H9 (cell line): ENCODE measurements at places on chromosomes 2 and 18. TPM values are rescaled to one million over a fixed set of nuclear protein-coding genes. Genes with fewer than 3 reads are reported as not detected.

DNA sequence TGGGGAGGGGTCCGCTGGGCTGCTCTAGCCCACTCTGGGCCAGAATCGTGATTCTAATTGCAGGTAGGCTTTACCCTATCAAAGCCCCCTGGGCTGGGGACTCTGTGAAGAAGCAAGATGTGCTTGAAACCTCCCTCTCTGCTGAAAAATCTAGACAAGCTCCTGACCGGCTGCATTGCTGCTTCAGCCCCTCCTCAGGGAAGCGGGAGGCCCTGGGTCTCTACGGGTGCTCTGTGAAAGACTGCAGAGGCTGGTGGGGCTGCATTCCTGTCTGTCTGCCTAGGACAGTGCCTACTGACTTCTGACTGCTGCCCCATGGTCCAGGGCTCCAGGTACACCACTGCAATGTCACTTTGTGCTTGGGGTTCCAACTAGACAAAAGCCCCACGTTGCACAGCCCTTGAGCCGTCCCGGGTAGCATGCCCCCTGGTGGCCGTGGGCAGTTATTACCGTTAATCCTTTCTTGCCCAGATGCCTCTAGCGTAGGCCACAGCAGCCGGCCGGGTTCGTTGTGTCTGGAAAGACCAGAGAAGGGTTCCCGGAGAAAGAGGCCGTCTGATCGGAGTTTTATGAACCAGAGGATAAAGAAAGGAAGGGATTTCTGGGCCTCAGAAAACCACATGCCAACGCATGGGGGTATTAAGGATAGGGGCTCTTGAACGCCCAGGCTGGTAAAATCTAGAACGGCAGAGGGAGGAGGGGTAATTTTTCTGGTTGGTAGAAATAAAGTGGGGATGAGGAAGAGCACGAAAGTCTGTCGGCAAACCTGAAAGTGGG lies 15.9 kb upstream of the C1QL2 start:
- no peaks in the 10 kb centered on the region for H3K4me1 ChIP-seq
- H3K27me3 ChIP-seq = no peaks in the 10 kb centered on the region; the same call in 1 of the 2 replicates
- H3K36me3 ChIP-seq = no peaks in the 10 kb centered on the region
- peak; percentile 85 for DNase-seq

- DNase-seq = no peak
- H3K4me1 ChIP-seq = no peaks in the 10 kb centered on the region
- H3K27me3 ChIP-seq = no peaks in the 10 kb centered on the region
- H3K36me3 ChIP-seq = peaks cover 54% of the 10 kb centered on the region
Observed at GRCh38 chr2:37263839-37264238, 32.4 kb downstream of the NDUFAF7 start.

- no peaks in the 10 kb centered on the region for H3K36me3 ChIP-seq
- no peak overlapping the region for H3K4me3 ChIP-seq
- no peak overlapping the region for H3K27ac ChIP-seq
Observed at GRCh38 chr18:70693246-70693645, 404.4 kb downstream of the SOCS6 start.

DNA sequence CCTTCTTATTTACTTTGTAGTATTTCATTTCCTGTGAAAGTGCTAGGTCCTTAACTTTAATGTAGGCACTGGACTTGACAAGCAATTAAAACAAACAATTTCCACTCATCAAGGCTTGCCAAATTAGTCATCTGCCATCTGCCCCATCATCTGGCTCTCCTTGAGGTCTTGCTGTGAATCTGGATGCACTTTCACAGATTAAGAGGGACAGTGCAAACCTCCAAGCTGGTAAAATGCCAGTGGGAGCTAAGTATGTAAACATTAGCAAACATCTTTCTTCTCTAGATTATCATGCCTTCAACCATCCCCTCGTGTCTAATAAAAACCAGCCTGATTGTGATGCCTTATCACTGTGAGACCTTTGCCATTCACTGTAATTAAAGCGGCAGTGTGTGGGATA lies 402.9 kb downstream of the ERBB4 start:
- no peaks in the 10 kb centered on the region for H3K4me1 ChIP-seq
- DNase-seq = no peak
- H3K27me3 ChIP-seq = no peaks in the 10 kb centered on the region
- H3K36me3 ChIP-seq = no peaks in the 10 kb centered on the region
- no peak overlapping the region for H3K4me3 ChIP-seq

DNA sequence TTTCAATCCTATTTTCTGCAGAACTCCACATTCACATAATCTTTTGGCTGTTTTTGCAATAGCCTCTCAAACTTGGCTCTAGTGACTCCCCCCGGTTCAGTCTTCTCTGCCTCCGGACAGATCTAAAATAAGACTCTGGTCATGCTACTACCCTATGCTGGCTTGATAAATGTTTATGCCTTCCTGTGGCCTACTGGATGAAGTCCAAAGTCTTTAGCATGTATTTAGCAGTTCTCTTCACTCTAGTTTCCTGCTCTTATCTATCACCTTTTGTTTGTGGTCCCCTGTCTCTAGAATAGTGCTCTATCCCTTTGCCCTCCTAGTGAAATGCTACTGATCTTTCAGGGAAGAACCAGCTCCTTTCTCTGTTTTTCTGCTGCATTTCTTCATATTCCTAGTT lies 14.4 kb downstream of the ADCYAP1 start:
- H3K27me3 ChIP-seq = no peaks in the 10 kb centered on the region
- no peaks in the 10 kb centered on the region for H3K36me3 ChIP-seq
- no peak for DNase-seq
- H3K4me3 ChIP-seq = no peak overlapping the region
- H3K27ac ChIP-seq = no peak overlapping the region

GRCh38 chr2:236982693-236983455 lies 102.8 kb upstream of the COPS8 start:
- no peak overlapping the region for H3K27ac ChIP-seq
- H3K4me3 ChIP-seq = no peak overlapping the region
- H3K27me3 ChIP-seq = no peaks in the 10 kb centered on the region

DNA sequence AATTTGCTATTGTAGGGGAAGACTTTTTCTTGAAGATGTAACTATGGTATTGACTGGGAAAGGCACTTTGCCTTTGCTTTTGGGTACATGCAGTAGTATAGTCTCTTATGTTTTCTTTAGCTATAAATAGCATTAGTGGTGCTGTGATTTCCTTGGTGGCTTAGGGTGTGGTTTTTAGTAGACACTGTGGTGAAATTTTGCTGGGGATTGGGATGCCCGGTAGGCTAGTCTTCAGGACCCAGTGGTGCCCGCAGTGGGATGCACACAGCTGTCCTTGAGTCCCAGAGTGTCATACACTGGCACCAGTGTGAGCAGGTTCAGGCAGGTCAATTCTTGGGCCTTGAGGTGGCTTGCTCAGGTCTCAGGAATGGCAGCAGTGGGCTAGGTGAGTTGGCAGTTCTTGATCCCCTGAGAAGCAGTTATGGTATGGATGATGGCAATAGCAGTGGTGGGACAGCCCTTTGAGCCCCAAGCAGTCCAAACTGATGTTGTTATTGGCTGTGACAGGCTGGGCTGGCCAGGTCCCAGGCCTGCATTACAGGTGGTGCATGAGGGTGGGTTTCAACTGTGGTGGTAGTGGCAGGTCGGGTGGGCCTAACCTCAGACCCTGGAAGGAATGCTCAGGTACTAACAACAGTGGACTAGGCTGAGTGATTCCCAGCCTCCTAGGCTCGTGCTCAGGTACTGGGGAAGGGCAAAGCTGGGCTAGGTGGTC lies 124.3 kb downstream of the XRCC5 start:
- DNase-seq = no peak
- no peaks in the 10 kb centered on the region for H3K27me3 ChIP-seq
- no peak overlapping the region for H3K4me3 ChIP-seq
- peaks cover 7% of the 10 kb centered on the region; the same call in 1 of the 3 replicates for H3K36me3 ChIP-seq

DNA sequence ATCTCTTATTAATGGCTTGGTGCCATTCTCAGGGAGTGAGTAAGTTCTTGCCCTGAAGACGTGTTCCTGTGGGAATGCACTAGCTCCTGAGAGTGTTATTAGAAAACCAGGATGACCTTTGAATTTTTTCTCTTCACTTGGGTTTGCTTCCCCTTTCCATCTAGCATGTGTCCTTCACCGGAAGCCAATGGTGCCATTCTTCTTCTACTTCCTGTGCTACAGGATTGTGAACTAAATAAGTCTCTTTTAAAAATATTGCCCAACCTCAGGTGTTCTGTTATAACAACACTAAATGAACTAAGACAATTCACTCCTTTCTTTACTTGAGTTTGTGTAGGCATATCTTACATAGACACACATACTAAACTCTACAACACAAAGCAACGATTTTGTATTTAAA lies 447.0 kb downstream of the SOX11 start:
- H3K36me3 ChIP-seq = peaks cover 3% of the 10 kb centered on the region
- H3K27ac ChIP-seq = no peak overlapping the region
- H3K4me3 ChIP-seq = no peak overlapping the region
- H3K4me1 ChIP-seq = no peaks in the 10 kb centered on the region
- no peak for DNase-seq

DNA sequence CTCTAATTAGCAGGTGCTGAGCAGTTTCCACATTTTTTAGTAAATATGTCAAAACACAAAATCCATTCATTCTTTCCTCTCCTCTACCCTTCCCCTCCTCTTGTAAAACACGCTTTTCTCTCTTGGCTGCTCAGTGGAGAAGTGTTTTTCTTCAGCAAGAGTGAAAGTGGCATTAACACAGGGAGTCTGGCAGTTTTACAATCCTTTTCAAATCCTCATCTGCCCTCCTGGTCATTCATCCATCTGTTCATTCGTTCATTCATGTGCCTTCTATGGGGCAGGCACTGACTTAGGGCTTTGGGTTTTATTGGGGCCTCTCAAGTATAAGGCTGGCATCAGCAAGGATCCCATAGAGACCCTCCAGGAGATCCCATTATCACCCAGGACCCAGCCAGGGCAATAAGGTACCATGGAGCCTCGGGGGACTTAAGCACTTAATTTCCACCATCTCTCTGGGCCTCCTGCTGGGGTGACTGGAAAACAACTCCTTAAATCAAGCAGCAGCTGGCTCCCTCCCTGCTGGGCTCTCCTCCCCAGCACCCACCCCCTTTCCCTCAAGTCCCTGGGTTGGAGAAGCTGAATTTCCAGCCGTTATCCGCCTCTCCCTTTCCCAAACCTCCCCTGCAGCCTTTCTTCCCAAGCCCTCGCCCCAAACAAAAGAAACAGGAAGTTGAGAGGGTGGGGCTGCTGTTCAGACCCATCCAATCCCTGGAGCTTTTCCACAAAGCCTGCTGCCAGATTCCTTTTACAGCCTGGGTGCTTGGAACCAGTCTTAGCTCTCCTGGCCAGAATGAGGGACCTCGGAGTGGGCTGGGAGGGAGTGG lies 32.6 kb downstream of the MARCHF4 start:
- H3K27me3 ChIP-seq = no peaks in the 10 kb centered on the region
- DNase-seq = peak; percentile 86
- H3K36me3 ChIP-seq = no peaks in the 10 kb centered on the region

GRCh38 chr18:13217971-13218367 lies 591 bp upstream of the LDLRAD4 start:
- DNase-seq = no peak
- peaks cover 17% of the 10 kb centered on the region; the same call in 1 of the 2 replicates for H3K27me3 ChIP-seq
- H3K4me1 ChIP-seq = no peaks in the 10 kb centered on the region
- H3K27ac ChIP-seq = no peak overlapping the region
- no peaks in the 10 kb centered on the region for H3K36me3 ChIP-seq

- H3K36me3 ChIP-seq = no peaks in the 10 kb centered on the region
- H3K27me3 ChIP-seq = no peaks in the 10 kb centered on the region; the same call in 1 of the 2 replicates
- no peak overlapping the region for H3K4me3 ChIP-seq
- H3K4me1 ChIP-seq = peaks cover 2% of the 10 kb centered on the region; the same call in 1 of the 2 replicates
- no peak for DNase-seq
Observed at GRCh38 chr18:21930177-21930576, 189.6 kb downstream of the MIB1 start.

- DNase-seq = no peak
- no peaks in the 10 kb centered on the region for H3K4me1 ChIP-seq
- H3K27ac ChIP-seq = no peak overlapping the region
- H3K36me3 ChIP-seq = no peaks in the 10 kb centered on the region
- H3K27me3 ChIP-seq = no peaks in the 10 kb centered on the region
Observed at GRCh38 chr18:44143072-44143471, 537.6 kb upstream of the SETBP1 start.

GRCh38 chr18:70553245-70553935 lies 264.5 kb downstream of the SOCS6 start:
- H3K4me1 ChIP-seq = 0 out of 2 replicates have a peak, but pooled peaks cover 2% of the 10 kb centered on the region
- H3K27me3 ChIP-seq = no peaks in the 10 kb centered on the region
- no peak for DNase-seq
- H3K27ac ChIP-seq = no peak overlapping the region
- H3K36me3 ChIP-seq = no peaks in the 10 kb centered on the region
- no peak overlapping the region for H3K4me3 ChIP-seq

- no peaks in the 10 kb centered on the region for H3K27me3 ChIP-seq
- no peaks in the 10 kb centered on the region for H3K36me3 ChIP-seq
- H3K27ac ChIP-seq = no peak overlapping the region
Observed at GRCh38 chr2:76633276-76633921, 888.8 kb downstream of the LRRTM4 start.

GRCh38 chr2:154455866-154456265 lies 242.6 kb upstream of the KCNJ3 start:
- no peak overlapping the region for H3K4me3 ChIP-seq
- no peak overlapping the region for H3K27ac ChIP-seq
- no peaks in the 10 kb centered on the region; the same call in 1 of the 2 replicates for H3K4me1 ChIP-seq
- no peaks in the 10 kb centered on the region for H3K27me3 ChIP-seq
- no peaks in the 10 kb centered on the region for H3K36me3 ChIP-seq

- no peak overlapping the region for H3K4me3 ChIP-seq
- no peak overlapping the region for H3K27ac ChIP-seq
- no peaks in the 10 kb centered on the region for H3K27me3 ChIP-seq
- H3K36me3 ChIP-seq = no peaks in the 10 kb centered on the region
- no peaks in the 10 kb centered on the region for H3K4me1 ChIP-seq
- DNase-seq = no peak
Observed at GRCh38 chr18:44594799-44595467, 85.8 kb upstream of the SETBP1 start.

The SALL3 gene
- total RNA-seq = 51.1 and 52.4 TPM in 2 replicates

The CHRNG gene
- total RNA-seq = not detected in 2 replicates

The TEKT4 gene
- not detected in 2 replicates for total RNA-seq

The STK36 gene
- total RNA-seq = 32.7 and 38.7 TPM in 2 replicates

The PEX13 gene
- total RNA-seq = 22.4 TPM in 2 replicates
